ENCODE measurements at places on chromosomes 3 and 15. TPM values are rescaled to one million over a fixed set of nuclear protein-coding genes. Genes with fewer than 3 reads are reported as not detected.

DNA sequence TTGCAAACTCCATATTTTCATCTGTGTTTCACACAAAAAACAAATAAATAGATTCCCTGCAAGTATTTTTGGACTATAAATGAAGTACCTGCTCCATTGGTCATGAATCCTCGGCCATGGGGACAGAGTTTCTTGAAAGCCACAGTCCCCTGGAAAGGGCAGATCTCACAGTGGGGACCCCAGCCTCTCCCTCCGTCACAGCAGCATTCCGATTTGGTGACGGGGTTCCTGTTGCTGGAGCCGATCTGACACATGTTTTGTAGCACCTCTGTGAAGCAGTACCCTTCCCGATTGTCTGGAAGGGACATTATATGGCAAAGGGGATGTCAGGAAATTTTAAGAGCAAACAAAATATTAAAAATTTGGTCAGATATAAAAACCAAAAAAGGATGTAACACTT is 96.2 kb downstream of the DUT start:
- DNase-seq, result no peak

GRCh38 chr3:99700631-99701268 is 62.4 kb downstream of the COL8A1 start:
- no peak for DNase-seq

The ARMC8 gene
- total RNA-seq, result 21.1 TPM

DNA sequence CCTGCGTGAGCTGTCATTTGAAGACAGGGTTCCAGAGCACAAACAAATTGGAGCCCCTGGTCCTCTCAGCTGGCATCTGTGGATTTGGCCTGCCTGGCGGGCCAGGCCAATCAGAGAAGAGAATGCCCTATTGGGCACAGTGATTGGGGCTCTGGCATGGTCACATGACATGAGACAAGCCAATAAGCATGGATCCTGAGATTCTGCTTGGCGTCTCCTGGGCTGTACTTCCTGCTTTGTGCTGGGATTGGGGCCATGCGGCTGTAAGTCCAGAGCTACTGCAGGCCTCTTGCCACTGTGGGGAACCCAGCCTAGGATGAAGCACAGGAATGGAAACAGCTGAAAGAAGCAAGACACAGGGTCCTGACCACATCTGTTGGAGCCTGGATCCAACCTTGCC is 121.4 kb downstream of the FBLN2 start:
- no peak for DNase-seq

GRCh38 chr15:27353856-27354255 is 382.9 kb downstream of the GABRG3 start:
- peak; percentile 46 for DNase-seq

DNA sequence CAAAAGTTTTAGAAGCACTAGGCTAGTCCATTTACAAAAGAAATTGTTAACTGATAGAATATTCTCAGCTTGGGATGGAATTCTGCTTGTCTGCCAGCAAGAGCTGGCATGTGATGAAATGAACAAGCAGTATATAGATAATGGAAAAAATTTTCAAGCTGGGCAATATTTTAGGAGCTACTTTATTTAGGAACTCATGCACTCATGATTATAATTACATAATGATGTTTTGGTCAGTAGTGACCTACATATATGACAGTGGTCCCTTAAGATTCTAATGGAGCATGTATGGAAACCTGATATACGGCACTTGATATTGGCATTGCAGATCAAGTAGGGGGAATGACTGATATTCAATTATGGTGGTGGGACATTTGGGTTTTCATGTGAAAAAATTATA is 6.1 kb downstream of the EAF1 start:
- no peak for DNase-seq

DNA sequence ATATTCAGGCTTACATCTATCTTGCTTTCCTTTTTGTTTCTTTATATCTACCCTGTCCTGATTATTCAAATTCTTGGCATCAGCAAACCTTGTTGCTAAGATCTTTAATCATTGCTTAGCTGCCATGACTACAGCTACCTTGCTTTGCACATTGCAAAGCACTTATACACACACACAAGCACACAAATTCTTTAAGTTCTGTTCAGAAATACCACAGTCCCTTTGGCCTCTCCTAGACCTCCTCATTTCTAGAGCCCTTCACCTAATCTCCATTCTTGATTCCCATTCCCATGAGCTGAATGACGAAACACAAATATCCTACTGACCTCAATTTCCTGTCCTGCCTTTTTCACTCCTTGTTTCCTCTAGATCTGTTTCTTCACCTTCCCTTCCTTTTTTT is 409.6 kb downstream of the UNC13C start:
- DNase-seq, result no peak

Data from PC-3 (cell line).